ENCODE measurements at places on chromosomes 7 and 10. TPM values are rescaled to one million over a fixed set of nuclear protein-coding genes. Genes with fewer than 3 reads are reported as not detected.

CTNNA3 gene
- polyA plus RNA-seq: 5.2 TPM

KCNIP2 gene
- 5.9 TPM for polyA plus RNA-seq

UNCX gene
- not detected for polyA plus RNA-seq

ANKRD1 gene
- polyA plus RNA-seq: 1,443 TPM

NOC3L gene
- polyA plus RNA-seq: 17.2 TPM

ZNF488 gene
- polyA plus RNA-seq: 0.04 TPM

TRPV5 gene
- polyA plus RNA-seq: not detected

IL6 gene
- polyA plus RNA-seq: 0.51 TPM

LOXL4 gene
- 3.0 TPM for polyA plus RNA-seq

SLC16A12 gene
- polyA plus RNA-seq: 1.1 TPM

ITPRID1 gene
- polyA plus RNA-seq: not detected

ATOH7 gene
- 0.17 TPM for polyA plus RNA-seq

ASZ1 gene
- polyA plus RNA-seq: not detected

GRM8 gene
- 0.08 TPM for polyA plus RNA-seq

CEP55 gene
- 0.25 TPM for polyA plus RNA-seq

ARHGAP22 gene
- polyA plus RNA-seq: 0.67 TPM

CALML3 gene
- polyA plus RNA-seq: 0.03 TPM

GCK gene
- polyA plus RNA-seq: 0.07 TPM

SLC18A3 gene
- polyA plus RNA-seq: not detected

FZD1 gene
- polyA plus RNA-seq: 0.90 TPM

TRIM50 gene
- 0.65 TPM for polyA plus RNA-seq

ANKRD61 gene
- 0.75 TPM for polyA plus RNA-seq

GNA12 gene
- polyA plus RNA-seq: 19.3 TPM

PDE1C gene
- 0.39 TPM for polyA plus RNA-seq

SVOPL gene
- 0.01 TPM for polyA plus RNA-seq

TMEM196 gene
- not detected for polyA plus RNA-seq

SUMF2 gene
- polyA plus RNA-seq: 27.3 TPM

SMC3 gene
- polyA plus RNA-seq: 25.3 TPM

HYAL4 gene
- polyA plus RNA-seq: 1.7 TPM

NEUROD6 gene
- 0.05 TPM for polyA plus RNA-seq

ARHGEF35 gene
- polyA plus RNA-seq: 0.13 TPM

HTR5A gene
- 0.06 TPM for polyA plus RNA-seq

CUBN gene
- 0.12 TPM for polyA plus RNA-seq

DGKB gene
- 0.04 TPM for polyA plus RNA-seq

IDI2 gene
- polyA plus RNA-seq: 180 TPM

PHYH gene
- 221 TPM for polyA plus RNA-seq

LBX1 gene
- polyA plus RNA-seq: 4.9 TPM

PRF1 gene
- polyA plus RNA-seq: 0.43 TPM

AIFM2 gene
- polyA plus RNA-seq: 8.7 TPM

PON3 gene
- polyA plus RNA-seq: not detected
